Activated naive CD4-positive, alpha-beta T cell treated with anti-CD3 and anti-CD28 coated beads, Interleukin-2, amount 50 U/mL, for 72 hours (primary cell): ENCODE measurements at places on chromosomes 5 and 9. TPM values are rescaled to one million over a fixed set of nuclear protein-coding genes. Genes with fewer than 3 reads are reported as not detected.

FYB1 gene
- 168 TPM for total RNA-seq

BRD8 gene
- 209 TPM for total RNA-seq

RETREG1 gene
- 26.5 TPM for total RNA-seq

GRCh38 chr9:98892288-98892687 is 51.4 kb upstream of the COL15A1 start:
- DNase-seq = no peak

- no peak for DNase-seq
Observed at GRCh38 chr5:56666901-56667300, 148.4 kb upstream of the MAP3K1 start.

DNA sequence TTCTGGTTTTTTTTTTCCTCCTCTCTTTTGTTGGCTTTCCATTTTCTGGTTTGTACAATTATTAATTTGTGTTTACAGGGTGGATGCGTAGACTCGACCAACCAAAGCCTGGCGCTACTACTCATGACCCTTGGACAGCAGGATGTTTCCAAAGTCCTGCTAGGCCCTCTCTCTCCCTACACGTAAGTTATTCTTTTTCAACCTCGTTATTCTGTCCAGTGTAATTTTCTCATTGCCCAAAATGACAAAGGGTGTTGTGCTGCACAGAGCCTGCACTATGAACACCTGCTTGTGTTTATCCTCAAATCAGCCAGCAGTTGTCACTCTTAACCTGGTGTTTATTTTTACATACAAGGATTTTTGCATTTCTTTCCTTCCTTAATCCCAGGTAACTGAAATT is 56.6 kb downstream of the RCL1 start:
- no peak for DNase-seq

GRCh38 chr9:3180696-3181048 is 336.8 kb upstream of the PUM3 start:
- no peak for DNase-seq

GRCh38 chr9:136316896-136317676 is 10.3 kb upstream of the GPSM1 start:
- DNase-seq = no peak

- no peak for DNase-seq
Observed at GRCh38 chr5:9054322-9054721, 491.6 kb downstream of the SEMA5A start.

DNA sequence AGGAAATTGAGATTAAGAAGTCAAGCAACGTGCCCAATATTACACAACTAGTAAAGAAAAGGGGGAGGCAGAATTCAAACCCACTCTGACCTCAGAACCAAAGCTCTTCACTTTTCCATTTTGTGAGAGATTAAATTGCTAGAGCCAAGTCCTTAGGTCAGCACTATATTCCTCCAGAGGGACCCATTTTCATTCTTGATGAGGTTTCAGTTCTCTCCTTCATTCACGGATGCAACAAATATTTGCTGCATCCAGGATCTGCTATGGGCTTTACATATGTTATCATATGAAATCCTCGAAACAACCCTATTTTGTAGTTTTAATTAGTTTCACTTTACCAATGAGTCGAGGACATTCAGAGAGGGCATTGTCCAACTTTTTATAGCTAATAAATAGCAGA is 239.2 kb downstream of the EFNA5 start:
- no peak for DNase-seq
